Mucosa of descending colon (tissue), 3 donors: ENCODE measurements at places on chromosomes 3 and 15.
A peak's percentile ranks its signal among the peaks of the same experiment; 100 is the strongest.

- DNase-seq, result no peak
Measured at GRCh38 chr3:21163956-21164355, 587.1 kb downstream of the ZNF385D start.

GRCh38 chr15:34436956-34437442 lies 609 bp downstream of the GOLGA8A start:
- DNase-seq, result peak; percentile 19

GRCh38 chr15:57789225-57789624 lies 82.7 kb downstream of the POLR2M start:
- no peak for DNase-seq

DNA sequence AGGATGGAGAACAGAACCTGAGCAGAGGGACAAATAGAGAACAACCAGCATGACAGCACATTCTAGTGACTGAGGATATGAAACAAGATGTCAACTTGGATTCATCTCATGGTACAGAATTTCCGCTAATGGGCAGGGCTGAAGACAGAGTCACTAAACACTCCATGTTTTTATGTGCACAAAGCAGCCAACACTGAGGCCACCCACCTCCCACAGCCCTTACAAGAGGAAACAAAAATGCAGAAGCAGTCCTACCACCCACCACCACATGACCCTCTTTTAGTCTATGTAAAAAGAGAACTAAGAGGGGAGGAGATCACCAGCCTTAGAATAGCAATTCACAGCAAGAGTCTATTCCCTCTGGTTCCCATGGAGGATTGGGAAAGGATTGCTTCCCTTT lies 131.4 kb upstream of the UBE2E2 start:
- DNase-seq, result no peak

- no peak for DNase-seq
Measured at GRCh38 chr3:5607581-5607980, 420.1 kb downstream of the EDEM1 start.

DNA sequence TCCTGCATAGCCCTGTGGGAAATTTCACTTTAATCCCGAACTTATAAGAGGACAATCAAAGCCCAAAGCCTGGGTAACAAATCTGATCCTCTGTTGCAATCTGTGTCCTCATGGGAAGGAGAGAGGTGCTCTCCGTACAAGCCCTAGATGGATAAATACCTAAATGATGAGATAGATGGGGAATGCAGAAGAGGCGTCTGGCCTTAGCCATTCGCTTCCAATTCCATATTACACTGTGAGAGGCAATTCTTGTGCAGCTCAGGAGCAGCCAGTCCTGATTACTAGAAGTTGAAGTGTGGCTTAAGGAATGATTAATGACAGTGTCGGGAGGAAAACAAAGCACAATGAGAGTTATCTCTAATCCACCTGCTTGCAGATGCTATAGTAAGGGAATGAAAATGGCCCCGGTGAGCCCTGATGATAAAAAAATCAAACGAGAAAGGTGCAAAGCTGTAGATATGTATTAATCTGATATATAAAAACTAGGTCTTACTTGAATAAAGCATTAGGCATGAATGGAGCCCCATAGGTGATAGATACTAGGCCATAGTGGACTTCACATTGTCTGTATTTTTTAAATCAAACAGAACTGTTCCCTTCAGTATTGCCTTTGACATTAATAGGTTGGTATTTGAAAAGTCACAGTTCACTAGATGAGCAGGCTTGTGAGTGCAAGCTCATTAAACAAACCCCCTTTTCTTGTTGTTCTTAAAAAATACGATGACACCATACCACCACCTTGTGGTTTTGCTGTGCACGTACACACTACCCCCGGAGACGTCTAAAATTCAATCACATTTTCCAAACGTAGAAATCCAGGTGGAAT lies 54.2 kb upstream of the TMCO5A start:
- no peak for DNase-seq

GRCh38 chr15:93043621-93044300 lies 45.2 kb downstream of the RGMA start:
- no peak for DNase-seq

GRCh38 chr15:70493787-70494516 lies 269.4 kb downstream of the UACA start:
- no peak for DNase-seq

- no peak for DNase-seq
Measured at GRCh38 chr3:78221796-78222195, 1181.9 kb downstream of the ROBO2 start.

DNA sequence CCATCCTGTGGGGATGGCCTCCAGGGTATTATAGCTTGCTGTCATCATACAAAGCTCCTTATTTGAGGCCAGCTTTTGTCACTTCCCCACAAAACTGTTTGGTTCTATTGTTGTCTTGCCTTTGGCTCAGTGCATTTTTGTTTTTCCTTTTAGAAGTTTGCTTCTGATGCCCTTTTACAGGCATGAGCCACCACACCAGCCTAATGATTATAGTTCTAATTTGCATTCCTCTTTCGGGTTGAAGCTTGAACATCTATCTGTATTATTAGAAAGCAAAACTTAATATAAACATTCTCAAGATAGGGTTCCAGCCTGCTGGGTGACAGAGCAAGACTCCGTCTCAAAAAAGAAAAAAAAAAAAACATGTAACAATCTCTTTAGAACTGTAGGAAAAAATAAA lies 39.8 kb downstream of the SMARCC1 start:
- DNase-seq, result no peak

GRCh38 chr15:48426044-48426443 lies 94.8 kb downstream of the DUT start:
- DNase-seq, result no peak

GRCh38 chr3:194275291-194275690 lies 75.8 kb downstream of the CPN2 start:
- DNase-seq, result no peak

GRCh38 chr3:65251375-65251774 lies 563.6 kb upstream of the ADAMTS9 start:
- DNase-seq, result no peak

- DNase-seq, result no peak
Measured at GRCh38 chr3:141346839-141347238, 21.5 kb upstream of the ZBTB38 start.

DNA sequence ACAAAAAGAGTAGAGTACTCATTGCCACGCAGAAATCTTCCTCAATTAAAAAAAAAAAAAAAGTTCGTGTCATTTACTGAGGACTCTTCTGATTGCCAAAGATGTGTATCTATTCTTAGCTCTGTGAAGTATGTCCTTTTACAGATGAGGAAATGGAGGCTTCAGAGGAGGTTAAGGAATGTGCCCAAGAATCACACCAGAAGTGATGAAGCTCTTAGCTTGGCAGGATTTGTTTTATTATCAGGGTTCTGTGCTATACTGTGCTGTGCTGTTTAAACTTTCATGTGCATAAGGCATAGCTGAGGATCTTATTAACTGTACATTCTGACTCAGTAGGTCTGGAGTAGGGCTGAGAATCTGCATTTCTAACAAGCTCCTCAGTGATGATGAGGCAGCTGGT lies 665.2 kb upstream of the ADAMTS9 start:
- no peak for DNase-seq

DNA sequence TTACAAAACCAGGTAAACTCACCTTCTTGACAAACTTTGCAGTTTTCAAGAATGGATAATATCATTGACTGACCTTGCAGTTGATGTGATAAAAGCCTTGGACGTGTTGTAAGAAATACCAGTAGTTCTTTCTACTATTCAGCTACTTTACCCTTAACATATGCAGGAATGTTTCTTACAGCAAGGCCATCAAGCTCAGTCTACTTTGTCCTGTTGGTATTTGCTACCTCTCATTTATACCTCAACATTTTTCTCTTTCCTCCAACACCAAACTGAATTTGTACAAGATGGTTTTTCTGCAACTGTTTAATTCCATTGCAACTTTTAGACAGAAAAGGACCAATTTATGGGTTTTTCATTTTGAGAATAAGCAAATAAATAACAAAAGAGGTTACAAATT lies 147.4 kb upstream of the BCHE start:
- no peak for DNase-seq

DNA sequence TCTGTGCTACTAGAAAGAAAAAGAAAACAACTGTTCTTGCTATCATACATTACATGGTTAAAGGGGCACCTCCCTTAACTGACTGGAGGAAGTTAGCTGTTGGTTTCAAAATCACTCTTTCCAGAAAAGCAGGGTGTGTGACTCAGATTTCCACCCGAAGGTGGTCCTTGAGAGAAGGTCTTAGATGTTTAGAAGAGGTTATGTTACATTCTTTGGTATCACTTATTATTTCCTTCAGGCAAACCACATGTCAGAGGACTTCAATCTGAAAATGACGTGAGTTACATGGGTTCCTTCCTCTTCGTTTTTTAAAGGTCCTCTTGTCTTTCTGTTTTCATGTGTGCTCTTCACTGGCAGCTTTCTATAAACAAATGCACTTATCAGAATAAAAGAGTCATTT lies 307.9 kb upstream of the CBLB start:
- DNase-seq, result no peak

GRCh38 chr3:52433328-52433995 lies 11.4 kb downstream of the SEMA3G start:
- no peak for DNase-seq

GRCh38 chr15:51801391-51801835 lies 28.0 kb upstream of the TMOD3 start:
- no peak for DNase-seq

- no peak for DNase-seq
Measured at GRCh38 chr3:39052583-39052982, 767 bp downstream of the WDR48 start.

DNA sequence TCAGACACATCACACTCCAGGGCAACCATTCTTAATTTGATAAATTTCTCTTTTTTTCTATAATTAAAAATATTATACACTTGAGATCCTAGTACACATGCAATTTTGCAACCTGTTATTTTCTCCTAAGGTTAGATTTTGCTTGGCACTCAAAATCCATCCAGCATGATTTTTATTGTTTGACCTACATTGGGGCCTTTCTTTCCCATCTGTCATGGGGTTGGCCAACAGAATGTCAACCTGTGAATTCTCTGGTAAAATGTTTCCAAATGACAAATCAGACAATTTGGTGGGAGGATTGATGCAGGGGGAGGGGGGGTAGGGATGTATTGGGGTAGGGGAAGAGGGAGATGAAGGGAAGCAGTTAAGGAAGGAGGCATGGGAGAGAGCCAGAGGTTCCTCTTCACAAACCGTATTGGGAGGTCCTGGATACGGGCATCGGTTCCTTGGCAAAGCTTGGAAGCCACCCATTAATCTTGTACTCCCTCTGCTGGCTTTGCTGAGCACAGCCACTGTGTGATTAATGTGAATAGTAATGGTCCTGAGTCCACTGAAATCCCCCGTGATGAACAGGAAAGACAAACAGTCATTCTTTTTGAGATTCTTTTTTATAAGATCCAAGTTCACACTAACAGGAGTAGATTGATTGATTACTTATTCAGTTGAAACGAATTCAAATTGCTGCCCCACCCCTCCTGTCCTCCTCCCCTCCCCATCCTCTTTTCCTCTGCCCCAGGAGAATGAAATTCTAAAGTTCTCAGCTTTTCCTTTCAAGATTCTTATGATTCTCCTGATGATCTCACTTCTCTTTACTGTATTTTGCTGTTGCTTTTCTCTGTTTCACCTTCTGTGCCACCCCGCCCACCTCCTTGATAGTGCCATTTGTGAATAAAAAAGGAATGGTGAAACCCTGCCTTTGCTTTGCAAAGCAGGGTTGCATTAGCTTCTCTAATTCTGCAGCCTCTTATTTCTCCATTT lies 82.2 kb upstream of the SLC25A26 start:
- DNase-seq, result no peak

DNA sequence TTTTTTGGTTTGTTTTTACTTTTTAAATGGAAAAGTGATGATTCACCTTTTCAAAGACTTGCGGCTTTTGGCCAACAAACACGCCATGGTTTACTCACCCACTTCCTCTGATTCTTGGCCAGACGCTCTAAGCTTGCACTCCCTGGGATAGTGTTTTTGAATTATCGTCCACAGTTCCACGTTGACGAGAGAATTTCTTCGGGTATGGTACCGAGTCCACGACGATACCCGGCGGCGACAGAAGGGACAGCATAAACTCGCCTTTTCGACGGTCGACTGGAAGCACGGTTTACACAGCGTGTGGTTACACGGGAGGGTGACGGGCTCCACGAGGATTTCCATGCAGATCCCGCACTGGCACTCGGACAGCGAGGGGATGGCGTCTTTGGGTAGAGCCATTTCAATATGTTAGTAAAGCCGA lies 783 bp downstream of the RNF168 start:
- peak; percentile 62 for DNase-seq

DNA sequence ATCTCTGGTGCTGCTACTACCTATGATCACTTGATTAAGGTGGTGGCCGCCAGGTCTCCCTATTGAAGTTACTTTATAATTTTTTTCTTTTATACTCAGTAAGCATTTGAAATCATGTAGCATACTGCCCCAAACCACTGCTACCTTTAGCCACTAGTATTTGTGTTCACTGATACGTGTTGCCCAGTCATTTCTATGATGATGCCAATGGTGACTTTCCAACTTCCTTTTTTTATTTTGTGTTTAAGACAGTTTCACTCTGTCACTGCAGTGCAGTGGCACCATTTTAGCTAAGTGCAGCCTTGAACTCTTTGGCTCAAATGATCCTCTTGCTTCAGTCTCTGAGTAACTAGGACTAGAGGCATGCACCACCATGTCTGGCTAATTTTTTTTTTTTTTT lies 598.2 kb downstream of the NAALADL2 start:
- DNase-seq, result no peak

DNA sequence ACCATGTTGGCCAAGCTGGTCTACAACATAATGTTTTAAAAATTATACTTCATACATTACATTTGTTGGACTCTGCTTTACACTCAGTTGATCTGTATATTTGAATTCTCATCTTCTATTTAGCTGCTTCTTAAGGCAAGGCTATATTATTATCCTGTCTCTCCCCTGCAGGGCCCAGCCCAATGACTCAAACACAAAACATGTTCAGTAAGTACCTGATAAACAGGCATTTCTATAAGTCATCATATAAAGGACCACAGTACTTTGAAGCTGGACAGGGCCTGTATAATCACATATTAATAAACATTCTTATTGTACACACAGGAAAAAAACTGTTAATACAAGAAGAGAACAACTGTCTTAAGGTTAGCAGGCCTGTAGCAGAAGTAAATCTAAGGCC lies 36.2 kb downstream of the NGLY1 start:
- no peak for DNase-seq
